ENCODE measurements at places on chromosomes 13 and 19. TPM values are rescaled to one million over a fixed set of nuclear protein-coding genes. Genes with fewer than 3 reads are reported as not detected.
A peak's percentile ranks its signal among the peaks of the same experiment; 100 is the strongest.

- DNase-seq, result peak; percentile 61
Observed at GRCh38 chr13:39148513-39148961, 110.3 kb downstream of the NHLRC3 start.

GRCh38 chr13:99977334-99977911, 4.2 kb upstream of the ZIC2 start:
- DNase-seq, result no peak

NCR1 gene
- not detected for total RNA-seq

DNA sequence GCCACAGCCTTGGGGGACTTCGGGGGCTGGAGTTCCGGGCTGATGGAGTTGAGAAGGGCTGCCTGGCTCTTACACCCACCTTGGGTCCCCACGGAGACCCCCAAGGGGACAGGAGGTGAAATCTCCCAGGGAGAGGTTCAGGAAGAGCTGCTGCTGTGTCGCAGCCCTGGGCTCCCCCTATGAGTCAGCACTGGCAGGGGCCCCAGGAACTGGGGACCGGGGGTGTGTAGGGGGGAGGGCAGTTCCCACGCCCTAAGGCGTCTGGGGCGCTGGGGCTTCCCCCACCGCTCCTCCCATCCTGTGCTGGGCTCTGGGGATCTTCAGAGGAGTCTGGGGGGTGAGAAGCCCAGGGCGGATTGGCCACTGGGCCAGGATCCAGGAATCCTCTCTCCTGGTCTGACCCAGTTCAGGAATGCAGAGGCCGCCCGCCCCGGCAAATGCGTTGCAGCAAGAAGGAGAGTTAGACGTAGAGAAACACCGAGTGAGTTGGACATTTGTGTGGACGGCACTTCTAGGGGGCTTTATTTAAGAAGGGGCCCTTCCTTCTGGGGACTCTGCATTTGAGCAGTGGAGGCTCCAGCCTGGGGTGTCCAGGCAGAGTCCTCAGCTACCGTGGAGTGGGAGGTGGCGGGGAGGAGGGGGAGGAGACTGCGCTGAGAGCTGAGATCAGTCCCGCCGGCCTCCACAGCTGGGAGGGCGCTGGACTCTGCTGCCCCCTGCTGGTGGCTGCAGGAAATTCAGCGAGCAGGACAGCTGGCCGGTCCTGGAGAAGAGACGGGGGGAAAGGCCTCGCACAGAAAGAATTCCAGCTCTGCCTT, 15.0 kb upstream of the NANOS3 start:
- DNase-seq, result peak; percentile 86

CAMSAP3 gene
- 0.43 TPM for total RNA-seq

GRCh38 chr19:17320435-17320834, 11.1 kb downstream of the DDA1 start:
- DNase-seq, result no peak

GRCh38 chr13:23432626-23433025, 876 bp downstream of the SACS start:
- DNase-seq, result no peak

- DNase-seq, result no peak
Observed at GRCh38 chr19:28871099-28871725, 341.7 kb downstream of the UQCRFS1 start.

- DNase-seq, result no peak
Observed at GRCh38 chr19:3608750-3609322, 2.2 kb upstream of the TBXA2R start.

ZNF726 gene
- 8.9 TPM for total RNA-seq

SERTAD1 gene
- total RNA-seq, result 15.4 TPM

ERCC5 gene
- 33.3 TPM for total RNA-seq

- DNase-seq, result no peak
Observed at GRCh38 chr13:71515744-71516038, 351.3 kb downstream of the DACH1 start.

ZNF865 gene
- 1.0 TPM for total RNA-seq

DNA sequence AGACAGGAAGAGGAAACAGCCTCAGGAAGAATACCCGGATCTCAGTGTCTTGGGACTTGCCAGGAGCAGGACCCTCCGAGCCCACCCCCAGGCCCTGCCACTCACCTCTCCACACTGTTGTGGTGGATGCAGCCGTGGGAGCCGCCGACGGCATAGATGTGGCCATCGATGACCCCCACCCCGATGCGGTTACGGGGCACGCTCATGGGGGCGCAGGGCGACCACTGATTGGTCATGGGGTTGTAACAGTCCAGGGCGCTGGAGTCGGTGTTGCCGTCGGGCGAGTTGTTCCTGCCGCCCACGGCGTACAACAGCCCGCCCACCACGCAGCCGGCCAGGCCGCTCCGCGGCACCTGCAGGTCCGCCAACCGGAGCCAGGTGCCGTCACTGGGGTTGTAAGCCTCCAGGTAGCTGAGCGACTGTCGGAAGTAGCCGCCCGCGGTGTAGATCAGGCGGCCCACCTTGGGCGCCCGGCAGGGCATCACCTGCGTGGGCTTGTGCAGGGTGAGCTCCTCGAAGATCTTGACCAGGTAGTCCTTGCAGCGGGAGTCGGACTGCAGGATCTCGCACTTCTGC, 11.6 kb downstream of the KEAP1 start:
- no peak for DNase-seq

DNA sequence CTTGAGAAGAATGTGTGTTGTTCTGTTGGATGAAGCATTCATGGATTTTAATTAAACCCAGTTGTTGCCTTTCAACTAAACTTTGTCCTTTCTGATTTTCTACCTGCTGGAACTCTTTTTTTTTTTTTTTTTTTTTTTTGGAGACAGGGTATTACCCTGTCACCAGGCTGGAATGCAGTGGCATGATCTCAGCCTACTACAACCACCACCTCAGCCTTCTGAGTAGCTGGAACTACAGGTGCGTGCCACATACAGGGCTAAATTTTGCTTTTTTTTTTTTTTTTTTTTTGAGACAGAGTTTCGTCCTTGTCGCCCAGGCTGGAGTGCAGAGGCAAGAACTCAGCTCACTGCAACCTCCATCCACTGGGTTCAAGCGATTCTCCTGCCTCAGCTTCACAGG, 6.9 kb downstream of the ZNF791 start:
- DNase-seq, result no peak

- DNase-seq, result no peak
Observed at GRCh38 chr19:16088351-16089009, 12.2 kb downstream of the TPM4 start.

DNA sequence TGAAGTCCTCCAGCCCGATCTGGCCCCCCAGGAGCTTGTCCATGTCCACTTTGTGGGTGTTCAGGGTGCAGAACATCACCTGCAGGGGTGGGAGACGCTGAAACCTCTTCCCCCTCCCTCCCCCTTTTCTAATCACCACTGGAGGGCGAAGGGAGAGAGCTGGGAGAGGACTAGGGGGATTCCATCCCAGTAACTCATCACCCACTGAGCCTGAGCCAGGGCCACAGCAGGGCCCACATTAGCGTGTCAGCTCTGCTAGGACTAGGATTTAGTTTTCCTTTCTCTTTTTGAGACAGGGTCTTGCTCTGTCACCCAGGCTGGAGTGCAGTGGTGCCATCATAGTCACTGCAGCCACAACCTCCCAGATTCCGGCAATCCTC, 5.5 kb upstream of the PTGER1 start:
- DNase-seq, result no peak

MRPL57 gene
- total RNA-seq, result 28.0 TPM

SULT2A1 gene
- total RNA-seq, result not detected

GRCh38 chr13:73338389-73338788, 279.6 kb downstream of the KLF5 start:
- DNase-seq, result no peak

DNA sequence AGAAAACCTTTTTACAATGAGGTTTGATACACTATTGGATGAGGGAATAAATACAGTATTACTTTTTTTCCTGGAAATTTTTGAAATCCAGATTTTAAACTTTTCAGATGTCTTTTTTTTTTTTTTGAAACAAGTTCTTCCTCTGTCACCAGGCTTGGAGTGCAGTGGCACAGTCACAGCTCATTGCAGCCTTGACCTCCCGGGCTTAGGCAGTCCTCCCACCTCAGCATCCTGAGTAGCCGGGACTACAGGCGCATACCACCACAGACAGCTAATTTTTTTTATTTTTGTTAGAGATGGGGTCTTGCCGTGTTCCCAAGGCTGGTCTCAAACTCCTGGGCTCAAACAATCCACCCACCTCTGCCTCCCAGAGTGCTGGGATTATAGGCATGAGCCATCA, 96.8 kb downstream of the RNF17 start:
- no peak for DNase-seq

GRCh38 chr13:42991898-42992763, at the start of gene EPSTI1:
Gene EPSTI1, minus strand, starts transcription at chr13:42992241. Its CDS starts 76 bp downstream, at chr13:42992165.
- peak; percentile 25 for DNase-seq

DNA sequence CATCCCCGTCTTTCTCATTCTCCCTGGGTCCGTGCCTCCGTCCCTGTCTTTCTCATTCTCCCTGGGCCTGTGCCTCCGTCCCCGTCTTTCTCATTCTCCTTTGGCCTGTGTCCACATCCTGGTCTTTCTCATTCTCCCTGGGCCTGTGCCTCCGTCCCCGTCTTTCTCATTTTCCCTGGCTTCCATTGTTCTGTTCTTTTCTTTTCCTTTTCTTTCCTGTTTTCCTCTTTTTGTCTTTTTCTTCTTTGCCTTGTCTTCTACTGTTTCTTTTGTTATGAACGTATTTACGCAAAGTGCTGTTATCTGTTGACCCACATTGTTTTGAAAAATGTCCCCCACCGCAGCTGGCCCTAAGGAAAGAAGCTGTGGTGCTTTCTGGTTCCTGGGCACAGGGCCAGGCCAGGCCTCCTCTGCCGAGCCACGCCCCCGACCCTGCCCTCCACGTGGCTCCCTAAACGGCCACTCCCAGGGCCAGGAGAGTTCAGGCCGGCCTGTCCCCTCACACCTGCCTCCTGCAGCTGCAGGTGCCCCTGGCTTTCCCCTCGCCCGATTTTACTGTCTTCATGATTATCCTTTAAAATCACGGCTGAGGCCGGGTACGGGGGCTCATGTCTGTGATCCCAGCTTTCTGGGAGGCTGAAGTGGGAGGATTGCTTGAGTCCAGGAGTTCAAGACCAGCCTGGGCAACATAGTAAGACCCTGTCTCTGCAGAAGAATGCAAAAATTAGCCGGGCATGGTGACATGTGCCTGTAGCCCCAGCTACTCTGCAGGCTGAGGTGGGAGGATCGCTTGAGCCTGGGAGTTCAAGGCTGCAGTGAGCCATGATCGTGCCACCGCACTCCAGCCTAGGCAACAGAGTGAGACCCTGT, 14.0 kb upstream of the TMPRSS9 start:
- DNase-seq, result no peak

- peak; percentile 98 for DNase-seq
Observed at GRCh38 chr19:48634424-48635262, 2.5 kb downstream of the DBP start.

KLHL1 gene
- not detected for total RNA-seq

GRCh38 chr19:39397360-39398296, 6.5 kb downstream of the MED29 start:
- peak; percentile 78 for DNase-seq

MEF2B gene
- not detected for total RNA-seq

SYNGR4 gene
- 0.35 TPM for total RNA-seq

DNA sequence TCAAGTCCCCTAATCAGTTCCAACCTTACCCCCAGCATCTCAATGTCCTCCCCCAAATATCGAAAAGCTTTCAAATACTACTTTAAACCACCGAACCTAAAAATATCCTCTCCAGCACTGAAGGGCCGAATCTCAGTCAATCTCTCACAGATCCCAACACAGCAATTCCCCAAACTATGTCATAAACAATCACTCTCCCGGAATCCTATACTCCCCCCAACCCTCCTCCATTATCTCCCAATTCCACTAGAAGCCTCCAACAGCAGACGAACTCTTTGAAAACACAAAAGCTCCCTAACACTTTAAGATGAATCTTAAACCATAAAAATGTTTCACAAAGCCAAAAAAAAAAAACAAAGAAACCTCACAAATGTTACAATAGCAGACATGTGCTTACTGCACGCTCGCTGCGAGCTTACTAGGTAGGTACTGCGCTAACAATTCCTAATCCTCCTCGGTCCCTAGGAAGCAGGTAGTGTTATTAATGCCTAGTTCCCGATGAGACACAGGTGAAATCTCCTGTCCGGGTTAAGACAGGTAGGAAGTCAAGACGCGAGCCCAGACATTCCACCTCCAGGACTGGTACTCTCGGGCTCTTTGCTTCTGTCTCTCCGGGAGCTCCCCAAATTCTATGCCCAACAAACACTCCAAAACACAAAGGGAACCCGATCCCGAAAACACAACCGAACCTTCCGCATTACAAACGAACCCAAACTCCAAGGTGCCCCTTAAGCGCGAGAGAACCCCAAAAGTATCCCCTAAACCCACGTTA, 14.2 kb downstream of the FBXO46 start:
- no peak for DNase-seq

- DNase-seq, result peak; percentile 85
Observed at GRCh38 chr19:18029617-18030338, 21.8 kb downstream of the ARRDC2 start.

DNA sequence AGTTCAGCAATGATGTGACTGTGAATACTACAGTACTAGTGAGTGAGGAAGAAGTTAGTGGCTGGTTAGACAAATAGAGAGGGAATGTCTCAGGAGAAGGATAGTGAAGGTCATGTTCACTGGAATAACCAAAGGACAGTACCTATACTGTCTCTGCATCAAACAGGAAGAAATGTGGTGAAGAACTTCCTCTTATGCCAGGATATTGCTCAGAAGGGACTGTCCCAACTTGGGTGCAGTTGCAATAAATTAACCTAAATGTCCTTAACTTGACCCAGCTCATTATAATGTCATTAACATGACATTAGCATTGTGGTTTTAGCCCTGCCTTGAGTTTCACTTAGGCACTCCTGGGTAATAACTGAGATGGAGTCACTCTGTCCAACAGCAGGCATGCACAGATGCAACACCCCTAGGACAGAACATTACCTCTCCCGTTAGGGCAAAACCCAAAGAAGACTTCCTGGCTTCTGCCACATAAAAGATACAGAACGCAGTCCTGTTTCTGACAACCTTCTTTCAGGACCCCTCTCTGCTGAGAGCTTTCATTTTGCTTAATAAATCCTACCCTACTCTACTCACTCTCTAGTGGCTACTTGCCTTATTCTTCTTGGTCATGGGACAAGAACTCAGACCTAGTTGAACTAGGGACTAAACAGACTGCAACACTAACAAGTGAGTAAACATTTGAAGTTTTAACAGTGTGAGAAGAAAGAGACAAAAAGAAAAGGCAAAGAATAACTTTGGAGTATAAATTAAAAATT, 1591.6 kb upstream of the MIR17HG start:
- no peak for DNase-seq

- DNase-seq, result no peak
Observed at GRCh38 chr13:27495551-27495950, 45.2 kb upstream of the MTIF3 start.

ZNF43 gene
- 6.2 TPM for total RNA-seq

All from H4 (cell line).